ENCODE measurements at places on chromosomes 13 and 19. TPM values are rescaled to one million over a fixed set of nuclear protein-coding genes. Genes with fewer than 3 reads are reported as not detected.
A peak's percentile ranks its signal among the peaks of the same experiment; 100 is the strongest.

GRCh38 chr13:46726347-46726746 lies 70.6 kb downstream of the ESD start:
- no peak overlapping the region for H3K4me3 ChIP-seq
- DNase-seq: no peak
- no peak overlapping the region for H3K27ac ChIP-seq
- peaks cover 2% of the 10 kb centered on the region for H3K36me3 ChIP-seq
- H3K4me1 ChIP-seq: no peaks in the 10 kb centered on the region
- no peaks in the 10 kb centered on the region for H3K27me3 ChIP-seq

GRCh38 chr19:7267792-7268704 lies 26.2 kb downstream of the INSR start:
- H3K36me3 ChIP-seq: no peaks in the 10 kb centered on the region
- H3K4me3 ChIP-seq: no peak overlapping the region
- no peaks in the 10 kb centered on the region for H3K27me3 ChIP-seq

GRCh38 chr19:12766051-12766521 lies 9.3 kb downstream of the HOOK2 start:
- H3K27me3 ChIP-seq: no peaks in the 10 kb centered on the region
- peak overlapping the region; percentile 26 for H3K4me3 ChIP-seq
- no peaks in the 10 kb centered on the region for H3K4me1 ChIP-seq
- H3K36me3 ChIP-seq: no peaks in the 10 kb centered on the region
- H3K27ac ChIP-seq: peak overlapping the region; percentile 49

GRCh38 chr13:113648216-113648610 lies 9.8 kb downstream of the ATP4B start:
- no peak for DNase-seq
- no peak overlapping the region for H3K27ac ChIP-seq
- H3K36me3 ChIP-seq: no peaks in the 10 kb centered on the region
- no peak overlapping the region for H3K4me3 ChIP-seq

Gene GAPDHS
- not detected for total RNA-seq

- peak overlapping the region; percentile 20 for H3K27ac ChIP-seq
- H3K27me3 ChIP-seq: no peaks in the 10 kb centered on the region
- DNase-seq: no peak
- no peak overlapping the region for H3K4me3 ChIP-seq
Measured at GRCh38 chr13:39536906-39537305, 66.1 kb downstream of the LHFPL6 start.

Gene ZNF582
- total RNA-seq: 9.5 TPM

Gene CDX2
- 0.33 TPM for total RNA-seq

DNA sequence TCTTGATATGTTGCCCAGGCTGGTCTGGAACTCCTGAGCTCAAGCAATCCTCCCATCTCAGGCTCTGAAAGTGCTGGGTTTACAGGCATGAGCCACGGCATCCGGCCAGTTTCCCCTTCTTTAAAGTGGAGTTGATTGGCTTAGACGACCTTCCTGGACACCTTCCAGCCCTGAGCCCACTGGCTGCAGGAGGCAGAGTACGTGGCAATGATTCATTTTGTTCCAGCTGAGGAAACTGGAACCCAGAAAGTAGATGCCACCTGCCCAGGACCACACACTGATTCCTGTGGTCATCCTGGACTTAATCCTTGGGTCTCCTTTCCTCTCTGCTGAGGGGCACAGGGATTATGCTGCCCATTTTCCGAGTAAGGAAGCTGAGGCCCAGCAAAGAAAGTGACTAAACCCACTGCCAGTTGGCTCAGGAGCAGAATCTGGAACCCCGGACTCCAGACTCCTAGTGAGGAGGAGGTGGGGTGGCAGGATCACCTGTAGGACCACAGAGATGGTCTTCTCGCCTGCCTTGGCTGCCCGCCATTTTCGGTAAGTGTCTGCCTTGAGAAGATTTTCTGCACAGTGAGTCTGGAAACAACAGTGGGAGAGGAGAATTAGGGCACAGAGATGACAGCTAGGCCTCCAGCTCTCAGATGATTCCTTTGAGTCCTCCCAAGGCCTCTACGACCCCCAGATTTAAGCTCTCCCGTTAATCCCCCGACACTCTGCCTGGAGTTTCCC lies 737 bp downstream of the XRCC1 start:
- no peaks in the 10 kb centered on the region for H3K27me3 ChIP-seq
- H3K4me1 ChIP-seq: peaks cover 7% of the 10 kb centered on the region
- peak overlapping the region; percentile 91 for H3K27ac ChIP-seq
- no peaks in the 10 kb centered on the region for H3K36me3 ChIP-seq

Gene F7
- 0.48 TPM for total RNA-seq

DNA sequence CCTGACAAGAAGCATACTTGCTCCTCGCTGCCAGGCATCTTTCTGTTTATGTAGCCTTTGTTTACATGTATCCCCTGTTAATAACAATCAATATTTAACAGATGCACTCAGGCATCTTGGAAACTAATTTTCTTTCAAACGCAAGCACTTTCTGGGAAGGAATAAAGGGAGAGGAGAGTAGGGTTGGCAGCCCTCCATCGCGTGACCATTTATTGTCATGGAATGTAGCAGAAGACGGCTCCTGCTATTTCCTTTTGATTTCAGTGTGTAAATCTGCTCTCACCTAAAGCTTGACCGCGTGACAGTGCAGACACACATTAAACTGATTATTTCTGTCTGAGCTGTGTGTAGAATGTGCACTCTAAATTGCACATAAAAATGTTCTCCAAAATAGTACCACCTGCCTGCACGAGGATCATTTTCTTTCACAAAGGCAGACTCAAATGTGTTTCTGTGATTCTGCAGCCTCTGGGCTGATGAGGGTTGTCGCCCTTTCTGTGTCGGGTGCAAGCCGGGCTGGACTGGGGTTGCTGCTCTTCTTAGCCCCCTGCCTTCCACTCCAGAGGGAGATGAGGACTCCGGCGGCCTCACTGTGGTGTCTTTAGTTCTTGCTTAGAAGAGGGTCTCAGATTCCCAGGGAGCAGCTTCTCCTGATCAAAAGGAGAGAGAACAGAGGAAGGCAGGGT lies 223.5 kb upstream of the MAB21L1 start:
- peak overlapping the region; percentile 26 for H3K27ac ChIP-seq
- H3K4me1 ChIP-seq: no peaks in the 10 kb centered on the region
- H3K4me3 ChIP-seq: peak overlapping the region; percentile 17
- H3K36me3 ChIP-seq: no peaks in the 10 kb centered on the region
- no peaks in the 10 kb centered on the region for H3K27me3 ChIP-seq

GRCh38 chr13:103218253-103218652 lies 152.0 kb upstream of the SLC10A2 start:
- no peaks in the 10 kb centered on the region for H3K36me3 ChIP-seq
- H3K4me1 ChIP-seq: no peaks in the 10 kb centered on the region
- no peak overlapping the region for H3K4me3 ChIP-seq
- no peaks in the 10 kb centered on the region for H3K27me3 ChIP-seq
- DNase-seq: no peak

DNA sequence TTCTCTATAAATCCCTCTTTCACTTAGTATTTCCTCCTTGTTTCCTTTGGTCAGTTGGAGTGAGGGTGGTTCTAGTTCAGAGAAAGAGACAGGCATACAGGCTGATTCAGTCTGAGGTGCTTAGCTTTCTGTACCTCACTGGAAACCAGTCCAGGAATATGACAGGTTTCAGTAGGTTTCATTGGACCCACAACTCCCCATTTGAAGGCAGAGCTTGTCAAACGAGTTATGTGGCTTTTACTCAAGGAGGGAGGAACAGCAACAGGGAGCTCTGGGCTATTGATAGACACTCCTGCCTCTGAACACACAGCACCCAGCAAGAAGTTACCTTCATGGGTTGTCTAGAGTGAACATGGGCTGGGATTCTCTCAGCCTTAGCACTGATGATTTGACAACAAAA lies 14.5 kb downstream of the ACTN4 start:
- H3K27me3 ChIP-seq: no peaks in the 10 kb centered on the region
- no peak overlapping the region for H3K4me3 ChIP-seq
- DNase-seq: peak; percentile 88
- H3K4me1 ChIP-seq: peaks cover 56% of the 10 kb centered on the region
- no peaks in the 10 kb centered on the region for H3K36me3 ChIP-seq

GRCh38 chr19:41886761-41887710 lies 4.1 kb downstream of the ARHGEF1 start:
- peak overlapping the region; percentile 41 for H3K4me3 ChIP-seq
- no peak for DNase-seq
- peak overlapping the region; percentile 81 for H3K27ac ChIP-seq
- H3K4me1 ChIP-seq: no peaks in the 10 kb centered on the region
- H3K36me3 ChIP-seq: no peaks in the 10 kb centered on the region

Gene USP12
- total RNA-seq: 21.0 TPM

GRCh38 chr13:50969691-50970090 lies 60.1 kb downstream of the RNASEH2B start:
- H3K27me3 ChIP-seq: no peaks in the 10 kb centered on the region
- H3K4me1 ChIP-seq: no peaks in the 10 kb centered on the region
- no peak for DNase-seq
- H3K36me3 ChIP-seq: no peaks in the 10 kb centered on the region
- no peak overlapping the region for H3K27ac ChIP-seq
- no peak overlapping the region for H3K4me3 ChIP-seq

DNA sequence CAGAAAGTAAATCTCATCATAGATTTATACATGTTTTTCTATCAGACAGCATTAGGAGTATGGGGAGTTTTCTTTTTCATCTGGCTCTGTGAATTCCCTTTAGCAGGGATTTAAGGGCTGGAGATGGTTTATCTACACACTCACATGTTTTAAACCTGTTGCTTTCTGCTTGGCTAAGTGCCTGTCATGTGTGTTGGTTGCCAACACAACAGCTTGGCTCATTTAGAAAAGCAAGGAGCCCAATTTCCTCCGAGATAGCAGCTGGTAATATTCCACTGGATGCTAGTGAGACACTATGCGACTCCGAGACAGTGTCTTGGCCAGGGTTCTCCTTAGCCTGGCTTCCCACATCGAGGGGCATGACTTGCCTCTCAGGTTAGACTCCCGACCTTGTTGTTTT lies 83.3 kb downstream of the KLF5 start:
- no peak for DNase-seq
- no peak overlapping the region for H3K27ac ChIP-seq
- no peaks in the 10 kb centered on the region for H3K4me1 ChIP-seq
- no peaks in the 10 kb centered on the region for H3K27me3 ChIP-seq
- no peaks in the 10 kb centered on the region for H3K36me3 ChIP-seq
- no peak overlapping the region for H3K4me3 ChIP-seq

DNA sequence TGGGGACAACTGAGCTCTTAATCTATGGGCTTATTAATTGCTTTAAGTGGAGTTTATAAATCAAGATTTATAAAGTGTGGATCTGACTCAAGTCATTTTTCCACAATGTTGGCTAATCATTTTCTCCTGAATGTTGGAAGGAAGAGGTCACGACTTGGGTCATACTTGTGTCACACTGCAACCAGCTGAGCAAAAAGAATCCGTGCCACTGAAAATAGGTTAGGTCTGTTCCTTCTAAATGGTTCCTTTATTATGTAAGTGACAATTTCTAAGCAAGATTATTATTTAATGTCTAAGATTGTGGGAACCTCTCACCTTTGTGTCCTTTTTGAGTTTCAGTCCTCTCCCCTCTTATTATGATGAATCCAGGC lies 178.6 kb downstream of the SHISA2 start:
- H3K27ac ChIP-seq: no peak overlapping the region
- no peaks in the 10 kb centered on the region for H3K27me3 ChIP-seq
- H3K4me3 ChIP-seq: no peak overlapping the region
- no peak for DNase-seq

All from breast epithelium (tissue), 4 donors.